ENCODE measurements at places on chromosomes 3 and 15.

- DNase-seq = no peak
Measured at GRCh38 chr15:33154351-33155166, 40.0 kb downstream of the FMN1 start.

GRCh38 chr3:24255414-24255813, 239.2 kb downstream of the THRB start:
- DNase-seq = no peak

GRCh38 chr15:63848879-63849551, 15.3 kb upstream of the HERC1 start:
- DNase-seq = no peak

- no peak for DNase-seq
Measured at GRCh38 chr15:81091889-81092558, 42.0 kb upstream of the CFAP161 start.

DNA sequence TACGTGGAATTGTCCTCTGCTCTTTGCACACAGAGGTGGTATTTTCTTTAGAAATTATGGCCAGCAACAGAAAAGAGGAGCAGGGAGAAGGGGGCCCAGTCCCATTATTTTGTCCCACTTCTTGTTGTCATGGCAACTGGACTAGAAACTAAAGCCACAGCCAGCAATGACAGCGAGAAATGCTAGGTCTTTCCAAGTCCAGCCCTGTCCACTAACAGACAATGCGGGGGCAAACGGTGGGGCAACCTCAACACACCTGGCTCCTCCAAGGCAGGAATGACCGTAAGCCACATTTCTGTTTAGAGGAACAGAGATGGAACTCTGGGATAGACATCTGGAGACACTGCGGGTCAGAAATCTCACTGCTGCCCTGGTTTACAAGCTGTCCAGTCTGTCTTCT, 107.3 kb downstream of the RFTN1 start:
- DNase-seq = no peak

DNA sequence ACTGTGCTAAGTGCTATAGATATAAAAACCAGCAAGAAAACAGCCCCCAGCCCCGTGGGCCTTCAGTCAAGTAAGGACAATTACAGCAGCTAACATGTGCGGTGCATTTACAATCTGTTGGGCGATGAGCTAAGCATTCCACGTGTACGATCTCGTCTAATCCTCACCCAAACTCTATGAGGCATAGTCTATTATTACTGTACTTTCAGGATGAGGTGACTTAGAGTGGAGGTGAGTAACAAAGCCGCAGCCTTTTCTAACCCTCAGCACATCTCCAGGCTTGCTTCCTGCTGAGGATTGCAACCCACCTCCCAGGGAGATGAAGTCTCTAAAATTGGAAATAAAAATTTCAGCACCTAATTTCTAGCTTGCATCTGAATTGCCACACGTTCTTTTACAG, 53.2 kb upstream of the MCF2L2 start:
- DNase-seq = no peak

DNA sequence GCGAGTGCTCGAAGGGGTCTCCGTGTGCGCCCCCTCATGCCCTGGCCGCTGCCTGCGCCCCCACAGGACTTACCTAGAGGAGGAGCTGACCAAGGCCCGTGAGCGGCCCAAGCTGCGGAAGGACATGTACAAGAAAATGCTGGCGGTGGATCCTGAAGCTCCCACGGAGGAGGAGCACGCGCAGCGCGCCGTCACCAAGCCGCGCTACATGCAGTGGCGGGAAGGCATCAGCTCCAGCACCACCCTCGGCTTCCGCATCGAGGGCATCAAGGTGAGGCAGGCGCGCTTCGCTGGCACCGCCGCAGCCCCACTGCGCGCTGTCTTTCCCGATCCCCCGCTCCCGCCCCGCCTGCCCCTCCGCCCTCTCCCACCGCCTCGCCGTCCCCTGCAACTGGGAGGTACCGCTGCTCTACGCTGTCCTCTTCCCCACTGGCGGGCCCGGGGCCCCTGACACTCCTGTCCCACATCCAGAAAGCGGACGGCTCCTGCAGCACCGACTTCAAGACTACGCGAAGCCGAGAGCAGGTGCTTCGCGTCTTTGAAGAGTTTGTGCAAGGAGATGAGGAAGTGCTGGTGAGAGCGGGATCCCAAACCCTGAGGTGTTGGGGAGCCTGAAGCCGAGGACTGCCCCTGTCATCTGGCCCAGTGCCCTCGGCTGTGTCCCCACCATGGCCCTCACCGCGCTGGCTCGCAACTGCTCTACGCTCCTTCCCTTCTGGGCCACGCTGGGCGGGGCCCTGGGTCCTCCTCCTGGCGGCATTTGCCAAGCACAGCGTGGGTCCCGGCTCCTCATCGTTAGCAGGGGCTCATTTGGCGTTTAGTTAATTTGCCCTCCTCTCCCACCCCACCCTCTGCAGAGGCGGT, 8.5 kb downstream of the ITPKA start:
- DNase-seq = no peak

GRCh38 chr3:57006179-57006657, 54.2 kb upstream of the SPATA12 start:
- DNase-seq = no peak

DNA sequence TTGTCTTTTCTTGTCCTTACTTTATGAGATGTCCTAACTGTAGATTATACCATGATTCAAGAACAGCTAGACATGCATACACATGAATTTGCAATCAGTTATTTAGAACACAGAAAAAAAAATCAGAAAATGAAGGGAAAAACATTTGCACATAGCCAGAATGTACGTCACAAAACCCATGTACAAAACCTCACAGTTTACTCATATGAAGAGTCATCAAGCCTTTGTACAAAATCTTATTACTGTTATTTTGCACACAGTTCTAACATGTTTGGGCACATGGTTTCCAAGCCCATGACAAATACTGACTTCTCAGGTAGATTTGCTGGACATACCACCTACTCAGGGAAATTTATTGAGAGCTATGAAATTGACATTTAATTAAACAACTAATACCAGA, 48.2 kb downstream of the MAP3K13 start:
- DNase-seq = no peak

DNA sequence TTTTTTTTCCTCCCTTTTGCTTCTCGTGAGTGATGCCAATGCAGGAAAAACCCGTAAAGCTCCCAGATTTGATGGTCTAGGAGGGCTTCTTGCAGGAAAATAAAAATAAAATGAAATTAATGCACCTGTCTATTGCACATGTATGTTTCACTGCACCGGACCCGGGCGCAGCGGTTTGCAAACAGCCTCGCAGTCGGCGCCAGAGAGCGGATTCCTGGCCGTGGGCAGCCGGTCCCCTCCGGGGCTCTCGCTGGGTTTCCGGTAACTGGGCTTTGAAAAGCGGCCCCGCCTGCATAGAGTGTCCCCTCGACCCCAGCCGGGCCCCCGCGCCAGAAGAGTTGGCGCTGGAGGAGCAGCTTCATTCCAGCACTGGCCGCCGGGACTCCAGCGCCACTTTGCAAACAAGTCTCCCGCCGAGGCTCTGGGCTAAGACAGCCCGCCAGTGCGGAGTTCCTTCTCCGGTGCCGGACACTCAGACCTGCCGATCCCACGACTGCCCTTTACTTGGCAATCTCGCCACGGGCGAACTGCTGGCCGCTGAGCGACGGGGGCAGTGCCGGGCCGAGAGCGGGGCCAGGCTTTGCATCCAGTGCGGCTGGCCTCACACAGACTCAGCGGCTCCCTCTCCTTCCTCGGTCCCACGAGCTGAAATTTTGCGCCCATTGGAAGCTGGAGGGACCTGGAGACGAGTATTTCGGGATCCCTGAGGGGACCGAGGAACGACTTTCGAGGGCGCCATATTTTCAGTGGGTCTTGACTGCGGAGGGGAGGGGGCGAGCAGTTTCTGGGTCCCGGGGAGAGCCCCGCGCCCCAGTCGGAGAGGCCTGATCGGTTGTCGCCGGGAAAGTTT, 225.9 kb upstream of the C2CD4B start:
- DNase-seq = peak; percentile 1

DNA sequence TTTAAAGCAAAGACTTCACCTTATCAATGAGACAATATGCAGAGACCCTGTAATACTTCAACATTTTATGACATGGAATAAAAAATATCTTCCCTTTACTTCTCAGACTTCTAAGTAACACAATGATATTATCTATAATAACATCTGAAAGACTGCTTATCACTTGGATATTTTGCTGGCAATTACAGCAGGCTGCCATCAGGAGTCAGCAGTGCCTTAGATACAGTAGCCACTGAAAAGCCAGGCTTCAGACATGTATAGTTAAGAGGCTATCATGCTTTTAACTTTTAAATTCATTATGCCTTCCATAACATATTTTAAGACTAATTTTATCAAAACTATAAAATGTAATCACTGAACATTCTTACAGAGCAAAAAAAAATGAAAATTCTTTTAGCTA, 227.5 kb downstream of the NEK10 start:
- no peak for DNase-seq

DNA sequence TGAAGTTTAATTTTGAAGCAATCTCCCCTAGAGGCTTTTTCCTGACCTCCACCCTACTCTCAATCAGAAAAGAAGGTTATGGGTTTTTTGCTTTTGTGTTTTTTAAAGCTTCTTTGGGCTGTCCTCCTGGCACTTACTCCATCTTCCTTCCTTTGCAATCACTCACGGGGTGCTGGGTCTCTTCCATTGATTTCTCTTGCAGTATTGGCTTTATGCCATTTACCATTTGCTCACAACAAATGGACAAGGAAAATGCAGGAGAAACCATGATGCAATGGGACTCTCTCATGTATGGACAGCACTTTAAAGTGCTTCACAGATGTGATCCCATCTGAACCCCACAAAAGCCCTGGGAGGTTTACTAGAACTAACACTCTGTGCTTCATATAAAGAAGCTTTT, 57.5 kb downstream of the SST start:
- DNase-seq = no peak

- DNase-seq = no peak
Measured at GRCh38 chr3:115857518-115858136, 234.3 kb downstream of the GAP43 start.

- no peak for DNase-seq
Measured at GRCh38 chr3:190830031-190830430, 32.5 kb downstream of the GMNC start.

GRCh38 chr3:134291319-134292254, 40.9 kb upstream of the RYK start:
- no peak for DNase-seq

GRCh38 chr3:109187390-109187789, 50.9 kb downstream of the C3orf85 start:
- DNase-seq = no peak

DNA sequence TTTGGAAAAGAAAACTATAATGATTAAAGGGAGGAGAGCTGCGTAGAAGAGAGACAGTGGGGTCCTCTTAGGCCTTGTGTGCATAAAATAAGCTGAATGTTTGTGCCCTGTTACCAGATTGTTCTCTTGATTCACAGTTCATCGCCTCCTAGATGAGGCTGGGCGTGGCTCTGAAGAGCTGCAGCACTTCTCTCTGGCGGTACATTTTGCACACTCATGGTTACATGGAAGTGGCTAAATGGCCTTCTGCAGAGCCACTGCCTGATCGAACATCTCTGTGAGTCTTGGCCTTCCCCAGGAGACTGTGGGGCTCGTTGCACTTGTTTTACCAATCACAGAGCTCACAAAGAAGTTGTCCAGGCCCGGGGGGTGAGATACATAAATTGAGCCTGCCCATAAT, 208.8 kb downstream of the GABRG3 start:
- DNase-seq = no peak

DNA sequence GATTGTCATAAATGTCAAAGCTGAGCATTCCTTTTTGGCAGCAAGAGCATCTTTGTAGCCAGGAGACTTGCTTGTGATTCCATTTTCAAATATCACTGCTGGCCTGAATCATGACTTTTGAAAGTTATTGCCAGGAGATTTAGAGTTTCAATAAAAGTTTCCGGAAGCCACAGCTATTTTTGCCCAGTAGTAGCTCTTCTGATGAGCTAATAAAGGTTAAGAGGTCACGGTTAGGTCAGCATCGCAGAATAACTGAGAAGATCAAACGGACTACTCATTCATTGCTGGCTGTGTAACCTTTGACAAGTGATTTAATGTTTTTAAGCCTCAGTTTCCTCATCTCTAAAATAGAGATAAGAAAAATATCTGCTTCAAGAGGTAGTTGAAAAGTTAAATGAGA, 105.1 kb upstream of the ETV5 start:
- no peak for DNase-seq

- no peak for DNase-seq
Measured at GRCh38 chr3:13580256-13581023, 31.5 kb downstream of the FBLN2 start.

GRCh38 chr15:67501177-67501835, 19.6 kb upstream of the C15orf61 start:
- no peak for DNase-seq

- DNase-seq = no peak
Measured at GRCh38 chr3:55708921-55709320, 221.8 kb upstream of the WNT5A start.

DNA sequence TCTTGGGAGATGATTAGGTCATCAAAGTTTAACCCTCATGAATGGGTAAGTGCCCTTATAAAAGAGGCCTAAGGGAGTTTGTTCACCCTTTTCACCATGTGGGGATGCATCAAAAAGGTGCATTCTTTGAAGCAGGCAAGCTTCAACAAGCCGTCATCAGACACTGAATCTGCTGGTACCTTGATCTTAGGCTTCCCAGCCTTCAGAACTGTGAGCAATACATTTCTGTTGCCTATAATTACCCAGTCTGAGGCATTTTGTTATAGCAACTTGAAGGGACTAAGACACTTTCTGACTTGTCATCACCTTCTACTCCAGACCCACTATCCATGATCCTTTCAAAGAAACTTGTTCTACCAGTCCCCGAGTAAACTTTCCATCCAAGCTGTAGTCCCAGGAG, 44.6 kb upstream of the LRRC58 start:
- DNase-seq = no peak

Data from activated T-helper 9 cell treated with anti-CD3 and anti-CD28 coated beads, Interleukin-2, amount 50 U/mL, for 16 hours (primary cell).